ENCODE measurements at places on chromosomes 13 and 19.

DNA sequence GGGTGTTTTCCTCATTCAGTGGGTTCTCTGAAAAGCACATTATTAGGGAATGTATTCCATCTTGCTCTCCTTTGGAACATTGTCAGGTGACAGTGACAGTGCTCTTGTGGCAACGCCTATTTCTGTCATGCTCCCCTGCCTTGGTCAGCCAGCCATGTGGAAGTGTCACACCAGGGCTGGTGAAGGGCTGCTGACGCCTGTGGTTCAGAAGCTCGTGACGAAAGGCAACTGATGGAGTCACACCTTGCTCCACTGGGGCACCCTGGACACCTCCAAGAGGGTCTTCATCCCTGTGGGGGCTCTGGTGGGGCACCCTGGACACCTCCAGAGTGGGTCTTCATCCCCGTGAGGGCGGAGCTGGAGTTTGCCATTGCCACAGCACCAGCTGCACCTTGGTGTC is 68.9 kb upstream of the GPR183 start:
- DNase-seq = no peak
- H3K4me3 ChIP-seq = no peak overlapping the region
- H3K4me1 ChIP-seq = no peaks in the 10 kb centered on the region
- H3K27ac ChIP-seq = no peak overlapping the region
- H3K36me3 ChIP-seq = no peaks in the 10 kb centered on the region

GRCh38 chr13:67119481-67119894 is 110.6 kb downstream of the PCDH9 start:
- no peaks in the 10 kb centered on the region for H3K27me3 ChIP-seq
- no peak for DNase-seq
- no peak overlapping the region for H3K27ac ChIP-seq

DNA sequence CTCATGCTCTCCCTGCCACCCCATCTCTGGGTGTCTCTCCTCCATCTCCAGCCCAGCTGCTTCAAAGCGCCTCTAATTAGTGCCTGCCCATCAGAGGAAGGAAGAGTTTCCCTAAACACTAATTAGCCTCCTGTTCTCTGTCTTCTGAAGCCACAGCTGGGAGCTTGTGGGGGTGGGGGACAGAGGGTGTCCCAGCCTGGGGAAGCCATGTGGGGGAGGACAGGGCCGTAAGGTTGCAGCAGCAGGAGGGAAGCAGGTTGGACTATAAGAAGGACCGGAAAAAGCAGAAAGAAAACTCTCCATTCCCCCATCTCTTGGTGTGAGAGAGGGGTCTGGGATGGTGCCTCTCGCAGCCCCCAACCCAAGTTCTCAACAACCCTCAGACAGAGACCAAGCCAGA is 26.2 kb downstream of the SLC8A2 start:
- H3K36me3 ChIP-seq = no peaks in the 10 kb centered on the region
- no peaks in the 10 kb centered on the region for H3K4me1 ChIP-seq
- DNase-seq = no peak

GRCh38 chr13:48224701-48225100 is 8.3 kb upstream of the ITM2B start:
- H3K27me3 ChIP-seq = no peaks in the 10 kb centered on the region
- no peaks in the 10 kb centered on the region for H3K4me1 ChIP-seq
- no peak overlapping the region for H3K27ac ChIP-seq
- DNase-seq = no peak

GRCh38 chr13:30787738-30788525 is 52.6 kb downstream of the ALOX5AP start:
- no peak for DNase-seq
- H3K4me3 ChIP-seq = no peak overlapping the region
- peaks cover 3% of the 10 kb centered on the region for H3K4me1 ChIP-seq
- no peaks in the 10 kb centered on the region for H3K27me3 ChIP-seq
- no peaks in the 10 kb centered on the region for H3K36me3 ChIP-seq

GRCh38 chr13:46290434-46290833 is 78.7 kb downstream of the LRRC63 start:
- H3K27me3 ChIP-seq = no peaks in the 10 kb centered on the region
- no peak for DNase-seq
- no peaks in the 10 kb centered on the region for H3K36me3 ChIP-seq
- no peaks in the 10 kb centered on the region for H3K4me1 ChIP-seq
- no peak overlapping the region for H3K4me3 ChIP-seq

DNA sequence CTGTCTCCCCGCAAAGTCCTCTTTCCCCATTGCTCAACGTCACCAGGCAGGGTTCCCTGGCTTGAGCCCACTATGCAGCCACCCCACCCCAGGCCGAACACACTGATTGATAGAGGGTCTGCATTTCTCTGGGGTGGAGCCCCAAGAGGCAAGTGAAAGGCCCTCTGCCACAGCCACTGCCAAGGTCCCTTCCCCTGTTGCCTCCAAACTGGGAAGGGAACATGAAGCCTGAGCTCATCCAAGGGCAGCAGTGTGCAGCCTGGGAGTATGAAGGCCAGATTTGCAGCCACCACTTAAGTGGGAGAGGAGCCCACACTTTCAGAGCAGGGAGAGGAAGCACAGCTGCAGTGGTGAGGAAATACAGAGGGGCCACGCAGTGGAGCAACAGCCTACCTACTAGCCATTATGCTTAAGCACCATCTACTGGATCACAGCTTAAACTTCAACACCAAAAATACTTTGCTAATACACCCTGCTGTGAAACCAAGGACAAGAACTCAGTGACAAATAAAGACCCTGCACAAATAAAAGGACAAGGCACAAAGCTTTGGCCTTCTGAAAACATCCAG is 48.6 kb downstream of the UBL3 start:
- no peaks in the 10 kb centered on the region for H3K27me3 ChIP-seq
- H3K27ac ChIP-seq = no peak overlapping the region
- no peak for DNase-seq
- no peaks in the 10 kb centered on the region for H3K36me3 ChIP-seq

GRCh38 chr13:50355797-50356196 is 340.6 kb downstream of the KCNRG start:
- H3K4me3 ChIP-seq = no peak overlapping the region
- no peaks in the 10 kb centered on the region for H3K36me3 ChIP-seq
- DNase-seq = no peak
- H3K27me3 ChIP-seq = no peaks in the 10 kb centered on the region
- H3K27ac ChIP-seq = no peak overlapping the region

- H3K4me1 ChIP-seq = peaks cover 17% of the 10 kb centered on the region
- H3K27me3 ChIP-seq = no peaks in the 10 kb centered on the region
- H3K4me3 ChIP-seq = peak overlapping the region; percentile 100
- peak overlapping the region; percentile 99 for H3K27ac ChIP-seq
Measured at GRCh38 chr19:10654610-10655456, 687 bp downstream of the ILF3 start.

GRCh38 chr13:95671597-95671996 is 5.3 kb upstream of the DNAJC3 start:
- H3K27ac ChIP-seq = no peak overlapping the region
- DNase-seq = no peak
- H3K36me3 ChIP-seq = no peaks in the 10 kb centered on the region
- H3K4me3 ChIP-seq = no peak overlapping the region
- H3K4me1 ChIP-seq = no peaks in the 10 kb centered on the region

DNA sequence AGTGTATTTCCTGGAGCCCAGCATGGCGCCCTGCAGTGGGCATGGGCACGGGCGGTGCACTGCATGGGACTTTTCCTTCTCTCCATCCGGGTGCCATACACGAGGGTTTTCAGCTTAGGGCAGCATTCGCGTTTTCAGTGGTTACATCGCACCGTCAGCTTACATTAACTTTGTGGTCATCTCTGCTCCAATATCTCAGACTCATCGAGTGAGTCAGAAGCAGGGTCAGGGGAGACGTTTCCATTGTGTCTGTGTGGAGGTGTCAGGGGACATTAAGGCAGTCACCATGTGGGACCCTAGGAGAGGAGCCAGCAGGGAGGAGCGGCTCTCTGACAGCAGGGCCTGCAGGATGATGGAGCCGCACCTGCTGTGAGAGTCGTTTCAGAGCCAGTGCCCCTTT is 541.0 kb downstream of the FGF9 start:
- no peak overlapping the region for H3K27ac ChIP-seq
- no peak overlapping the region for H3K4me3 ChIP-seq
- no peaks in the 10 kb centered on the region for H3K36me3 ChIP-seq
- no peaks in the 10 kb centered on the region for H3K4me1 ChIP-seq

DNA sequence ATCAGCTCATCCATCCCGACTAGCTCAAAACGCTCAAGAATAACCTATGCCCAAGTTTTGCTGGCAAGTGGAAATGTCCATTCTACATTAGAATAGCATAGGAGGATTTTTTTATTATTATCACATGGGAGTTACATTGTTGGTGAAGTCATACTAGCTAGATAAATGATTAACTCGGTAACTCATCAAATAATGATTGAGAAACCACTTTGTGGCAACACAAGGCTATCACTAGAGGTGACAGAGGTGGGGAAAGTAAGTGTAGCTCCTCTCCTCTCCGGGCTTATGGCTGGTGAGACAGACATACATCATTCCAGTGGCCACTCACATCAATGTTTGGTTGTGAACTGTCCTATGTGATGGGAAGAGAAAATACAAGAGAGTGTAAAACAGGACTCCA is 161.6 kb downstream of the ZIC5 start:
- H3K36me3 ChIP-seq = no peaks in the 10 kb centered on the region
- DNase-seq = no peak
- no peaks in the 10 kb centered on the region for H3K27me3 ChIP-seq
- no peak overlapping the region for H3K27ac ChIP-seq
